Left colon (tissue), 2 donors: ENCODE measurements at places on chromosomes 16 and 17.
A peak's percentile ranks its signal among the peaks of the same experiment; 100 is the strongest.

DNA sequence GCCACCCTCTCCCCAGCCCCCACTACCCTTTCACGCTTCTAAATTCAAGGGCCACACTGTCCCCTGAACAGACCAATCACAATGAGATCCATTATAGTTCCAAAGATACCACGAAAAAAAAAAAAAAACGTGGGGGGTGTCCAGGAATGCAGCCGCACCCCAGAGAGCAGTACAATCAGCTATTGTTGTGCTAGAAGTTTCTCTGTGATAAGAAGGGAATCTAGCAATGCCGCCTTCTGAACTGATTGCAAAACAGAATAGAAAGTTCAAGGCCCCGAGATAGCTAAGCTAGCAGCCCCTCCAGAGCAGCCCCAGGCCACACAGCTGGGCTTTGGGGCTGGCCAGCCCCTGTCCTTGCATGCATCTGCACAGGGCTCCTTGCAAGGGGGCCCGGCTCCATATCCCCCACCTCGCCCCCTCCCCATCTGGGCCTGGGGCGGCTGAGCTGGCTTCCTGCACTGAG is 86.9 kb upstream of the CBX4 start:
- no peak for DNase-seq

DNA sequence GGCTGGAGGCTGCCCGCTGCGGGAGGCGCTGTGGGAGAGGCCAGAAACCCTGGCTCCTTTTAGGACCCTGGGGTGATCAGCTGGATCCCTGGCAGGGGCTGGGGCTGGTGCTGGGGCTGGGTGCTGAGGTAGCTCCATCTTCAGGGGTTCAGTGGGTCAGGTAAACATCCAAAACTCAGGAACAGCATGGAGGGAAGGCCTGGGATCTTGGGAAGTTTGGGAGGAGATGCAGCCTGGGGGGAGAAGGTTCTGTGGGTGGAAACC is 21.0 kb downstream of the ADGRG5 start:
- DNase-seq: no peak

GRCh38 chr17:29835435-29836351 is 94.3 kb downstream of the SSH2 start:
- DNase-seq: peak; percentile 62

GRCh38 chr16:50606431-50607050 is 58.3 kb downstream of the NKD1 start:
- no peak for DNase-seq

GRCh38 chr17:37789021-37789565 is 44.2 kb upstream of the HNF1B start:
- DNase-seq: no peak

- no peak for DNase-seq
These were observed 142.3 kb downstream of the ABCC12 start for GRCh38 chr16:48013491-48013901.

- DNase-seq: no peak
These were observed 21.6 kb downstream of the C17orf58 start for GRCh38 chr17:67974598-67975066.

DNA sequence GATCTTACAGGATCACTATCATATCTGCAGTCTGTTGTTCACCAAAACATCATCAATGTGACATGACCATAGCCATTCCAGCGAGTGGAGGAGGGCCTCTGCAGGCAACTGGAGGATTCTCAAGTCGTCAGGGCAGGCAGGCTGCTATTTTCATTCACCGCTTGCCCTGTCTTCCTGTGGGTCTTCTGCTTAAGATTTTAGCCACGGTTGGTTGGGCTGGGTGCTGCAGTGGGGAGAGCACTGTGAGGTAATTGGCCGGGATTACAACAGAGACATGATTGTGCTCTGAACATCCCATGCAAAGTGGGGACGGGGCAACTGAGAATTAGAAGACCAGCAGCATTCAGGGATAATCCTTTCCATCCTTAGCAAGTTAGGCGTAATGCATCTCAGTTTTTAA is 245.9 kb downstream of the CPPED1 start:
- DNase-seq: no peak

GRCh38 chr16:68406458-68407152 is 41.7 kb downstream of the SMPD3 start:
- DNase-seq: no peak

- no peak for DNase-seq
These were observed 23.0 kb downstream of the DUS2 start for GRCh38 chr16:68046106-68046505.

GRCh38 chr16:89455178-89455577 is 35.2 kb downstream of the ANKRD11 start:
- no peak for DNase-seq

DNA sequence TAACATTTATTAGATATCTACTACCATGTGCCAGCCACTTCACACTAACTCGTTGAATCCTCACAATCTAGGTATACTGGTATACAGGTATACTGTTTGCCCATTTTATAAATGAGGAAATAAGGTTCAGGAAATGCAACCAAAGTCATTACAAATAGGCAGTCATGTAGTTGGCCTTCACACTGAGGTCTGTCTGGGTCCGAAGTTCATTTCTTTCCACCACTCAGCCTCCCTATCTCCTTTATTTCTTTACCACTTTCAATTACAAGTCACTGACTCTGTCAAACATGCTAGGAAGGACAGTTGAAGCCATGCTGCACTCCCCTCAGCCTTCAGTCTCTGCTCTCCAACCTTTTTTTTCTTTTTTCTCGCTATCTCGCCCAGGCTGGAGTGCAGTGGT is 20.7 kb upstream of the SIAH1 start:
- peak; percentile 55 for DNase-seq

- DNase-seq: no peak
These were observed 58.5 kb downstream of the TBC1D16 start for GRCh38 chr17:79977161-79977631.

DNA sequence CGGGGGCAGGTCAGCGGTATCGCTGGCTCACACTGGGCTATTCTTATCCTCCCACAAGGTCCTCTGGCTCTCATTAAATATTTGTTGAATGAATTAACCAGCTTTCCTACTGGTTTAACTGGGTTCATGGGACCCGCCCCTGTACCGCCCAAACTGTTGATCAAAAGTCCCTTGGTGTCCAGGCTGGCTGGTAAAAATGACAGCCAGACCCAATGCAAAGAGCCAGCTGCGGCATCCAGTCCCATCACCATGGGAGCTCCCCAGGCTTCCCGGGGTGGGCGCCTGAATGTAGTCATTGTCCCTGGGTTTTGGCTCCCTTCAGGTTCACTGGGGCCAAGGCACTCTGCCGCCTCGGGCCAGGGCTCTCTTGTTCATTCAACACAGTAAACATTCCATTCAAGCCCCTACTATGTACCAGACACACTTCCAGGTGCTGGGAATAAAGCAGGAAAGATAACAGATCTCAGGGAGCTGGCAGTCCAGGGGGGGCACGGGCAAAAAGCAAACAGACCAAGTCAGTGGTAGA is 11.7 kb upstream of the ATP2C2 start:
- DNase-seq: no peak

DNA sequence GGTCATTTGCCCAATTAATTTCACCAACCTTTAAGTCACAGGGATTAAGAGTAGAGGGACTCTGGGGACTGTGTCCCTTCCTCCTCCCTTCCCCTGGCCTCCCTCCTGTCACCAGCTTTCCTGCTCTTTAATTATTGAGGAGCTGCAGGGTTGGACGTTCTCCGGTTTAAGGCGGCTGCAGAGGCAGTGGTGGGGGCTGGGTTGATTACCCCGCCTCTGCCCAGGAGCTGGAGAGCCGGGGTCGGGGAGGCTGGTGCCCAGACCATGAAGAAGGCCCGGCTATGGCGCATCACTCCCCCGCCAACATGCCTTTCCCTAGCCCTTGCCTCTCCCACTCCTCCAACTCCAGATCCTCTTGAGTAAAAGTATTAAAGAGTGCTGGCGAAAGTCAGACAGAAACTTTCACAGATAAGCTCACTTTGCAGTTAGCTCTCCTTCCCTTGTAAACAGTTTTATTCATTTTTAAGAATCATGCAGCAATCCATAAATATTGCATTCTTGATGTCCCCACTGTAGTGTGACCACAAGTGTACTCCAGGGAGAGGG is 1.1 kb upstream of the FOXJ1 start:
- DNase-seq: no peak

GRCh38 chr17:39270923-39271322 is 45.2 kb upstream of the STAC2 start:
- DNase-seq: no peak

GRCh38 chr17:69609473-69610305 is 195.2 kb downstream of the MAP2K6 start:
- DNase-seq: no peak

DNA sequence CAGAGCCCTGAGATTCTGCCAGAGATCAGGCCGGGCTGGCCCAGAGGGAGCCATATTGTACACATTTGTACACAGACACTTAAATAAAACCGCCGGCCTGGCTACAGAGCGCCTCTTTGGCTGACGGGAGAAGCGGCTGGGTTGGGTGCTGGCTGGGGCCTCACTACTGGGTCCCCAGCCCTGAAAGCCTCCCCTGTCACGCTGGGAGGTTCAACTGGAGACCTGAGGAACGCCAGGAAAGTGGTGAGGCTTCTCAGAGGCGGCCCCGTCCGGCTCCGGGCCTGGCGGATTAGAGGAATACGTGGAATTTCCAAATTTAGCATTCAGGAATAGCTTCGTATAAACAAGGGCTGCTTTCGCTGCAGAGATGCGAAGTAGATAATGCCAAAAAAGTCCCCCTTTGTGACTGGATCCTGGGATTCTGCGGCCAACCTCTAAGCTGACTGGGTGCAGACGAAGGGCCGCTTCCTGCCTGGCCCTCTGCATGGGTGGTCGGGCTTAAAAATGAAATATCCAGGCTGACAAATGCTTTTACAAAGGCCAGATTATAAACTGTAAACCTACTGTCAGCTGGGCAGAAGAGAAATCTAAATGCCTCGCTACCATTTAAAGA is 252.4 kb downstream of the IRF8 start:
- peak; percentile 49 for DNase-seq

DNA sequence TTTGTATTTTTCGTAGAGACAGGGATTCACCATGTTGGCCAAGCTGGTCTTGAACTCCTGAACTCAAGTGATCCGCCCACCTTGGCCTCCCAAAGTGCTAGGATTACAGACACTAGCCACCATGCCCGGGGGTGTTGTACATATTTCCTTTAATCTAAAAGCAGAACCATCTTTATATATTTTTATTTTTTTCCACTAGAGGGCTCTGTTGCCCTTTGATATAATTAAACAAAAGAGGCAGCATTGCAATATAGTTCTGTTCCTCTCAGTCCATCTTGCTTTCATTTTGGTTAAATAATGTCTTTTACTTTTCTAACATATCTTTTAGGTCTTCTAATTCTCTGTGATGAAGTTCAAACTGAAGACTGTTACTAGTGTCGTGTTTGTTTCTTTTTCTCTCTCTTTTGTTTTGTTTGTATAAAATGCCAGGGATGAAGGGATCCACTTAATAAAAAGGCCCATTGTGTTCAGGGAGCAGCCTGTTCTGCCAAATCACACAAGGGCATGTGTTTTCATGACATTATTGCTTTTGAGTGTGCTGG is 23.4 kb downstream of the WWOX start:
- no peak for DNase-seq

GRCh38 chr16:23501291-23501690 is 9.0 kb downstream of the GGA2 start:
- DNase-seq: no peak

GRCh38 chr17:18974407-18975149 is 22.6 kb downstream of the SLC5A10 start:
- peak; percentile 11 for DNase-seq

DNA sequence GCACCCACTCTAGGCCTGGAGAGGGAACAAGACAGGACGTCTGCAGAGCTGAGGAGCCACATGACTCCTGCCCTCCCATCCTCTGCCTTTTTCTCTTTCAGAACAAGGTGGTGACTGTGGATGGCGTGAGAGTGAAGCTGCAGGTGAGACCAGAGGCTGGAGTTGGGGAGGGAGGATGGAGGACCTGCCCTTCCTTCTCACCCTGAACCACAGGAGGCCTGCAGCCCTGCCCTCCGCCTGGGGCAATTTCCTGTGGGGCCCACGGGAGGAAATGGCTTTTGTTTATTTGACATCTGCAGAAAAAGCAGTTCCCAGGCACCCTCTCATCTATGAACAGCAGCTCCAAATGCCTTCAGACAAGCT is 5.1 kb downstream of the RAB37 start:
- no peak for DNase-seq

DNA sequence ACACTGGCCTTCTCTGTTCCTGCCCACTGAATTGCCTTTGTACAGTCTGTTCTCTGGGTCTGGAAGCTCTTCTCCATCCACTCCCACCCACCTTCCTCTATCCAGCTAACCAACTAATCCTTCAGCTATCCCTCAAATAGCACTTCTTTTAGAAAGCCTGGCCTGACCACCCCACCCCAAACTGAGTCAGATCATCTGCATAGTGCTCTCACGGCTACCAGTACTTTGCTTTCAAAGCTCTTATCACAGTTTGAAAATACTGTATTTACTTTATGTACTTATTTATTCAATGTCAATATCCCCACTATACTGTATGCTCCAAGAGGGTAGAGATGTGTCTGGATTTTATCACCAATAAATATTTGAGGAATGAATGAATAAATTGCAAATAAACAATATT is 4.5 kb upstream of the CLDN7 start:
- DNase-seq: no peak

- peak; percentile 39 for DNase-seq
These were observed 2.1 kb downstream of the PRKCA start for GRCh38 chr17:66304304-66305174.

DNA sequence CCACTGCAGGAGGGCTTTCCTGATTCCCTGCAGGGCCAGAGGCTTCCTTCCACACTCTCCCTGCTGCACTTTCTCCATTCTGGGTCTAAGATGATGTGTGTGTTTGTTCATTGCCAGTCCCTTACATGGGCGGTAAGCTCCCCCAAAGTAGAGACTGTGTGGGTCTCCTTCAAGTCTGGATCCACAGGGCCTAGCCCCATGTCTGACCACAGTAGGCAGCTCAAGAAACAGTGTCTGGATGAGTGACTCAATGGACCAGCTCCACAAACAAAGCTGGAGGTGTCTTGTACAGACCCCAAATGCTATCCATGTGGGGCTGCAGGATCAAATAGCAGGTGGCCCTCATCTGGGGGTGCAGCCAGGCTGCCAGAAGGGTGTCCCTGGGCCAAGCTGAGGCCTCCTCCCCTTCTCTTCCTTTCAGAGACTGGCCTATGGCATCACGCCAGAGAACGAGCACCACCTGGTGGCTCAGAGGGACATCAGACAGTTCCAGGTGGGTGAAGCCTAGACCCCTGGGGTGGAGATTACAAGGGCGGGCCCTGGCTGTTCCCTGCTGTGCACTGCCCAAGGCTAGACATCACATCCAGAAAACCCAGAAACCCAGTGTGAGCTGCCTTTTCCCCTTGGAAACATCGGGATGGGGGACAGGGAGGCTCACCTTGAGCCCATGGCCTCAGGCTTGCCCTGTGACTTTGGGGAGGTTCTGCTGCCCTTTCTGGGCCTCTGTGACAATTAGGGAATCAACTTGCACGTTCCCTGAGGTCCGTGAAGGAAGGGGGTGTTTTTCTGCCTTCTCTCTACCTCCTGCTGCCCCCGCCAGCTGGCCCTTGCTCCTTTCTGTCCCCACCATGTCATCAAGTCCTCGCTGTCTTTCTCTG is 45.9 kb downstream of the SLC6A2 start:
- DNase-seq: peak; percentile 63
